ENCODE measurements at places on chromosomes 4 and X.

GRCh38 chr4:147779451-147779850, 47.6 kb downstream of the ARHGAP10 start:
- no peaks in the 10 kb centered on the region for H3K36me3 ChIP-seq
- H3K27ac ChIP-seq = no peak overlapping the region
- no peak overlapping the region for H3K4me3 ChIP-seq
- no peak for DNase-seq

DNA sequence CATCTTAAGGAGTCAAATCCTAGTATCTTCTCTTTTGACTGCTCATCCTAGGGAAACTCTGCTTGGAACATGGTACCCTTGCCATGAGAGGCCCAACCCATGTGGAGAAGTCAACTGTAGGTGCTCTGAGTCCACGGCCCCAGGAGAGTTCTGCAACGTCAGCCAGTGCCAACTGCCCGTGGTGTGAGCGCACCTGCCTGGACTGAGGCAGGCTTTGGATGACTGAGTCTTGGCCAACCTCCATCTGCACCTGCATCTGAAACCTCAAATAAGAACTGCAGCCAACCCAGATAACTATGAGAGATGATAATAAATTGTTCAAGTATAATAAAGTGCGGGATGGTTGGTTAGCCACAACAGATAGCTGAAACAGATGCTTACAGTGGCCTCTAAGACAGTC, 772.0 kb downstream of the TRIML1 start:
- H3K27me3 ChIP-seq = no peaks in the 10 kb centered on the region
- no peak overlapping the region for H3K27ac ChIP-seq
- no peak for DNase-seq
- no peaks in the 10 kb centered on the region for H3K4me1 ChIP-seq
- H3K4me3 ChIP-seq = no peak overlapping the region

- DNase-seq = no peak
- H3K36me3 ChIP-seq = no peaks in the 10 kb centered on the region
- no peak overlapping the region for H3K4me3 ChIP-seq
Measured at GRCh38 chr4:83931659-83932438, 395.9 kb downstream of the GPAT3 start.

GRCh38 chrX:129404670-129405008, 118.7 kb downstream of the SMARCA1 start:
- H3K4me1 ChIP-seq = peaks cover 3% of the 10 kb centered on the region
- H3K27me3 ChIP-seq = peaks cover 3% of the 10 kb centered on the region
- no peak overlapping the region for H3K4me3 ChIP-seq
- DNase-seq = no peak
- H3K27ac ChIP-seq = no peak overlapping the region

DNA sequence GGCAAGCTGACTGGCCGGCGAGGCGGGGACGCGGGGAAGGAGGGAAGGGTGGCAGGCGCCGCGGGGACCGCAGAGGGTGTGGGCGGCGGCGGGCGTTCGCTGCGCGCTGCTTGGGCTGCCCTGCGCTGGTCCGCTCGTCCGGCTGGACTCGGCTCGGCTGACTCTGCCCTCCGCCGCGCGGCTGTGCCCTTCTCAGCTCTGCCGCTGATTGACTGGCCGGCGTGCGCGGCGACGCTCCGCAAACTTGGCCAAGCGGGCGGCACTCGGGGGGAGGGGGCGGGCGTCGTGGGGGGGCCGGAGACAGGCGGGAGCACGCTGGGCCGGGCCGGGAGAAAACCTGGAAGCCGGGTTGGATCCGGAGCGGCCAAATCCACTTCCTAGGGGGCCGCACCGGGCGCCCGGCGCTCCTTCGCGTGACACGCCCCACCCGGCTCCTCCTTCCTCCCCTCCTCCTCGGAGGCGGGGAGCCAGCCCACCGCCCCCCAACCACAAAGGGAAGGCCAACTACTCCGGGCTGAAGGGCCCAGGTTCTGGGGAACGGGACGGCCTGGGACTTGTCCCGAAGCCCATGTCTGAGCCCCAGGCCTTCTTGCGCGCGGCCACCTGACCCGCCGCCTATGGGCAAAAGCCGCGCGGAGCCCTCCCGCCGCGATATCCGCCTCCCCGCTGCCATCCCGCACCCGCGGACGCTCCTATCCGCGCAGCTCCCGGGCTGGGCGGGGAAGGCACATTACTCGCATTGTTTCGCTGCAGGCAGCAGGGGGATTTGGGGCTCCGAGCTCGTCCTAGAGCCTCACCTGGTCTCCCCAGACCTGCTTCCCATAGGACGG, at the start of gene GPC4:
Gene GPC4, minus strand, starts transcription at position 214 of the 830 bp plus-strand sequence. CDS start 524 bp downstream, outside the sequence.
- H3K4me3 ChIP-seq = peak within 1 kb of the TSS; percentile 62
- no peak within 1 kb of the TSS for H3K27ac ChIP-seq
- H3K36me3 ChIP-seq = no peaks in the 10 kb centered on the region
- H3K27me3 ChIP-seq = peaks cover 9% of the 10 kb centered on the region

- H3K36me3 ChIP-seq = no peaks in the 10 kb centered on the region
- no peak overlapping the region for H3K27ac ChIP-seq
- H3K27me3 ChIP-seq = no peaks in the 10 kb centered on the region
- DNase-seq = no peak
- no peak overlapping the region for H3K4me3 ChIP-seq
Measured at GRCh38 chr4:146330392-146330791, 116.1 kb downstream of the REELD1 start.

- no peaks in the 10 kb centered on the region for H3K4me1 ChIP-seq
- no peak overlapping the region for H3K4me3 ChIP-seq
- no peaks in the 10 kb centered on the region for H3K36me3 ChIP-seq
- DNase-seq = no peak
Measured at GRCh38 chr4:84706286-84706685, 123.4 kb downstream of the CDS1 start.

DNA sequence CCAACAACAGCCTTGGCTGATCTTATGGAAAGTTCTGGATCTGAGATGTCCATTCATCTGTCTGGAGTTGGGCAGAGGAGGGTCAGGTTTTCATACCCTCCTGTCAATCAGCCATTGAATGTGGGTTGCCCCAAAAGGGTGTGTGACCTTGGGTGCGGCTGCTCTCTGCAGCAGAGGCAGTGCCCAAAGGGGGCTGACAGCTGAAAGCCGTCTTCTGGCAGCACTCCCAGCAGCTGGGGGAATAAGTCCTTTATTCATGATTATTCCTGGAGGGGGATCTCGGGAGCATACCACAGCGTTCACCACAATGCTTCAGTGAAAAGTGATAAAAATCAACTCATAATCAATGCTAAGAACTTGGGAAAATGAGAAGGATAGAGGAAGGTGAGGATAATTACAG, 54.7 kb downstream of the OTC start:
- no peaks in the 10 kb centered on the region for H3K4me1 ChIP-seq
- no peaks in the 10 kb centered on the region for H3K36me3 ChIP-seq
- no peak overlapping the region for H3K4me3 ChIP-seq
- no peak overlapping the region for H3K27ac ChIP-seq
- H3K27me3 ChIP-seq = peaks cover 5% of the 10 kb centered on the region
- DNase-seq = no peak

GRCh38 chr4:184727430-184727829, 6.5 kb downstream of the CENPU start:
- H3K4me1 ChIP-seq = peaks cover 9% of the 10 kb centered on the region
- DNase-seq = no peak
- H3K27ac ChIP-seq = no peak overlapping the region
- no peak overlapping the region for H3K4me3 ChIP-seq

DNA sequence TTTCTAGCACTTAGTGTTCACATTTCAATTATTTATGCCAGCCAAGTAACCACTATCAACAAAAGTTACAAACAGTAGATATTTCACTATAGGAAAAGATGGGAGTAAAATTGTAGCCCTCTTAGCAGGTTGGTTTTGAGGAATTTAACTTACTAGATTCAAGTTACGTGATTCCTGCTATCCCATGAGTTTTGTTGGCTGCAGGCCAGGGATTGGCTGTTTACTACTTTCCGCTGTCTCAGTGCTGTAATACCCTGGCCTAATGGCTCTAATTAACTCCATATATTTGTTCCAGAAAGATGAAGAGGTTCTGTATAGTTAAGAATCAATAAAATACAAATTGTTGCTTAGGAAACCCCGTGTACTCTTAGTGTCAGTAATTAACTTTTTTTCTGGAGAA, 55.5 kb upstream of the MAGED1 start:
- peaks cover 3% of the 10 kb centered on the region for H3K4me1 ChIP-seq
- H3K27ac ChIP-seq = no peak overlapping the region
- H3K27me3 ChIP-seq = no peaks in the 10 kb centered on the region
- no peak for DNase-seq

DNA sequence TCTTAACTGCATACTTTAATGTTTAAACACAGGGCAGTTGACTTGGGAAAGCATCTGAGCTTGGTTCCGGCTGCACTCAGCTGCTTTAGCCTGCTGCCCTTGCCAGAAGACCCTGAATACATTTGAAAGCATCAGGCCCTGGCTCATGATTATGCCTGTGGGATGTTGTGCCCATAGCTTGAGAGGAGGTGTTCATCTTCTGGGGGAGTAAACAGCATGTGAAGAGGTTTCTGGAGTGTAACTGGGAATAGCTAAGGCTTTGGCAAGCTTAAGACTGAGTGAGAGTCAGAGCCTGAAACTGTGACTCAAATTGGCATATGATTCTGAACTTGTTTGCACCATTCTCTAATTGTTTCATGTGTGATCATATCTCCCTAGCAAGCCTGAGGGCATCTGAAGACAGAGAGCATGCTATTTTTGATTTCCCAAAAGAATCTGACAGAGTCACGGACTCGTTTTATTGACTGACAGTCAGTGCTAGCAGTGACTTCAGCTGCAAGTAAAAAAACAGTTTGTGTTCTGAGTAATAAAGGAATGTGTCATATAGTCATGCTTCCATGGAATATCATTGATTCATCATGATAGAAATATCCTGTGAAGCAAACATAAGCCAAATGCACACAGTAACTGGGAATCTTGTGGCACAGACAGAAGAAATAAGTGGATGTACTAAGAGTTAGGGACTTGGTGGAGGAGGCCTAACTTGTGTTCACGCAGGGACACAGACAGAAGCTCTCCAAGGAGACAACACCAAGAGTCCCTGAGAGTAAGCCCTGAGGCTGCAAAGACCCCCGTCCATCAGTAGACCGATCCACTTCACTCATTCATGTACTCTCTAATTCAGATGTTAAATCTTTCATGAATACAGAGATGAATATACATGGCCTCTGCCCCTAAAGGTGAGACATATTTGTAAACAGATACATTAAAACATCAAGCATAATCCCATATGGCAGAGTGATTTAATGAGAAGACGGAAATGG, 100.7 kb downstream of the SYNPO2 start:
- no peaks in the 10 kb centered on the region for H3K27me3 ChIP-seq
- no peak overlapping the region for H3K27ac ChIP-seq
- DNase-seq = no peak
- H3K4me1 ChIP-seq = peaks cover 8% of the 10 kb centered on the region

DNA sequence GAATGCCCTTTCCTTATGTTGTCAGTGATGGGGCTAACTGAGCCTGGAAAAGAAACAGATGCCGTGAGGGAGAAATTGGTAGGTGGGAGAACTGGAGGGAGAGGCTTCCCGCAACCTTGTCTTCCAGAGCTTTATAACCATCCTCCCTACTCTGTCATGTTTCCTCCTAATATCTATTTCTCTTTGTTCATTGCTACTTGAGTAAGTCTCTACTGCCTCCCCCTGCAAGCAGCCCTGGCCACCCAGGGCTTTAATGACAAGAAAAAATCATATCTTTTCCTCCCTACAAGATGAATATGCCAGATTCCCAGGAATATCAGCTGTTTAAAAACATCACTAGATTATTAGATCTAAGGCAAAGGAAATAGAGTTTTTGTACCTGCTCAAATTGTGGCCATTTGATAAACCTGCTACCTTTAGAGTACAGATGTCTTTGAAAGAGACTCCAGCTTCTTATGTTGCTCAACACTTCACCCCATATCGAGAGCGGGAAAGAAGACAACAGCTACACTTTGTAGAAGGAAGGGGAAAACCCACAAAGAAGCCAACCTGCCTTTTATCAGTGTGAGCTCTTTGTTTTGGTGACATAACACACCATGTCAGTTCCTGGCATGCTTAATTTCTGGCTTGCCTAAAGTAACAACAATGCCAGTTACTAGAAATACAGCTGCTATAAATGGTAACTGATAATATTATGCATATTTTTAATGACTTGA, 186.6 kb upstream of the LEF1 start:
- H3K27me3 ChIP-seq = no peaks in the 10 kb centered on the region
- H3K36me3 ChIP-seq = no peaks in the 10 kb centered on the region
- H3K4me1 ChIP-seq = no peaks in the 10 kb centered on the region
- no peak overlapping the region for H3K27ac ChIP-seq
- DNase-seq = no peak

Data from memory B cell (primary cell).